NCI-H1105 treated with DMSO at 0.1 percent for 48 hours (cell line): ENCODE measurements at places on chromosomes 4 and X.

DNA sequence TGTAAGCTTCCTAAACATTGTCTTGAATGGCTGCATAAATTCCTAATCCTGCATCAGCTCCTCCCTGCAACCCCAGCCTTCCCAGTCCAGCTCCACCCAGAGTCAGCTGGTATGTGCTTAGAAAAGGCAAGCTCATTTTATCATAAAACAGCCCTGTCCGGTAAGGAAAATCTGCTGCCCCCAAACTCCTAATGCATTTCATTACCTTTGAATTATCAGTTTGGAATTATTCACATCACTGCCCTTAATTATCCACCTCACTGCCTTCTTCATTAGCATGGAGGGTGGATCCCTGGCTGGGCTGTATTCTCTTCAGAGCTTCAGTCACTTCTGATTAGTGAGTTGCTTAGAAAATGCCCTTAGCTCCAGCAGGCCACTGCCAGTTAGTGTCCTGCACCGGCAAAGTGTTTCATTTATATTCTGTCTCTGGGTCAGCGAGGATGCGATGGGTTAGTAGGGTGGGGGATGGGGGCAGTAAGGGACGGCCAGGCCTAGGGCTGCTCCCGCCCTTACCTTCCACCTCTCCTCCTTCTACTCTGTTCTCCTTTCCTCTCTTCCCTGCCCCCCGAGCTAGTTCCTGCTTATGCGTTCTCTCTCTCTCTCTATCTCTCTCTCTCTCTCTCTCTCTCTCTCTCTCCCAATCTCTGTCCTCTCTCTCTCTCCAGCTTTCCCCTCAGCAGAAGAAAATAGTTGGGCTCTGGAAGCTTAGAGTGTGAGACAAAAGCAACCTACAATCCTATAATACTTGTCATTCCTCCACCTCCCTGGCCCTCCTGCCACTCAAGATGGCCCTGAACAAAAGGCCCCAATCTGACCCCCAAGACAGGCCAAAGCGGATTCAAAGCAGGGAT, 174.8 kb upstream of the KLF3 start:
- DNase-seq = no peak

- no peak for DNase-seq
Measured at GRCh38 chr4:113445286-113445685, 316.3 kb downstream of the CAMK2D start.

- DNase-seq = no peak
Measured at GRCh38 chr4:87310691-87311335, 11.9 kb downstream of the HSD17B13 start.

DNA sequence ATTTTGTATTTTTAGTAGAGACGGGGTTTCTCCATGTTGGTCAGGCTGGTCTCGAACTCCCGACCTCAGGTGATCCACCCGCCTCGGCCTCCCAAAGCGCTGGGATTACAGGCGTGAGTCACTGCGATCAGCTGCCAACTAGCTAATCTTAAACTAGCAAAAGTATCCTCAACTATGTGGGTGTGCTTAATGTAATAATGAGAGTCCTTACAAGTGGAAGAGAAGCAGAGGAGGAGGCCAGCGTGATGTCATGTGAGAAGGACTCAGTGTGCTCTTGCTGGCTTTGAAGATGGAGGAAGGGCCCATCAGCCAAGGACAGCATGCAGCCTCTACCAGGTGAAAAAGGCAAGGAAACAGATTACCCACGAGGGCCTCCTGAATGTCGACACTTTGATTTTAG, 19.6 kb downstream of the SCD5 start:
- DNase-seq = no peak

DNA sequence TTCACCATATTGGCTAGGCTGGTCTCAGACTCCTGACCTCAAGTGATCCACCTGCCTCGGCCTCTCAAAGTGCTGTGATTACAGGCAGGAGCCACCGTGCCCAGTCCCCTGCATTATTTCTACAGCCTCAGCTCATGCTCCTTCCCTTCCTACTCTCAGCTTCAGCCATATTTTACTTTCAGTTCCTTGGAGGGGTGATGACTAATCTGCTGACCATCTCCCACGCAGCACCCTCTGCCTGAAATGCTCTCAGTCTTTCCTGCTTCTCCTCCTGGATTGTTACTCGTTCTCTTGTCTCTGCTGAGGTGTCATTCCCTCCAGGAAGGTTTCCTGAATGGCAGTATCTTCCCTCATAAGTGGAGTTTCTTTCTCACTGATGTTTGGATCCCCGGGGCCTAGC, 63.3 kb downstream of the MOSPD2 start:
- DNase-seq = no peak

GRCh38 chr4:1402021-1402515, 4.2 kb downstream of the NKX1-1 start:
- DNase-seq = no peak
